Natural killer cell (primary cell): ENCODE measurements at places on chromosomes 2 and 18. TPM values are rescaled to one million over a fixed set of nuclear protein-coding genes. Genes with fewer than 3 reads are reported as not detected.
A peak's percentile ranks its signal among the peaks of the same experiment; 100 is the strongest.

Gene TEX44
- total RNA-seq, result not detected

Gene GCFC2
- total RNA-seq, result 13.5 TPM

- peak overlapping the region; percentile 1 for H3K27ac ChIP-seq
- H3K4me1 ChIP-seq, result peaks cover 13% of the 10 kb centered on the region
- peaks cover 34% of the 10 kb centered on the region for H3K36me3 ChIP-seq
- H3K27me3 ChIP-seq, result no peaks in the 10 kb centered on the region
These were observed 2.8 kb upstream of the MXD1 start for GRCh38 chr2:69911985-69912563.

GRCh38 chr2:29042561-29043075 is 31.7 kb downstream of the PCARE start:
- no peaks in the 10 kb centered on the region for H3K27me3 ChIP-seq
- H3K27ac ChIP-seq, result no peak overlapping the region
